CD4-positive, alpha-beta memory T cell (primary cell): ENCODE measurements at places on chromosomes 7 and 10. TPM values are rescaled to one million over a fixed set of nuclear protein-coding genes. Genes with fewer than 3 reads are reported as not detected.

DNA sequence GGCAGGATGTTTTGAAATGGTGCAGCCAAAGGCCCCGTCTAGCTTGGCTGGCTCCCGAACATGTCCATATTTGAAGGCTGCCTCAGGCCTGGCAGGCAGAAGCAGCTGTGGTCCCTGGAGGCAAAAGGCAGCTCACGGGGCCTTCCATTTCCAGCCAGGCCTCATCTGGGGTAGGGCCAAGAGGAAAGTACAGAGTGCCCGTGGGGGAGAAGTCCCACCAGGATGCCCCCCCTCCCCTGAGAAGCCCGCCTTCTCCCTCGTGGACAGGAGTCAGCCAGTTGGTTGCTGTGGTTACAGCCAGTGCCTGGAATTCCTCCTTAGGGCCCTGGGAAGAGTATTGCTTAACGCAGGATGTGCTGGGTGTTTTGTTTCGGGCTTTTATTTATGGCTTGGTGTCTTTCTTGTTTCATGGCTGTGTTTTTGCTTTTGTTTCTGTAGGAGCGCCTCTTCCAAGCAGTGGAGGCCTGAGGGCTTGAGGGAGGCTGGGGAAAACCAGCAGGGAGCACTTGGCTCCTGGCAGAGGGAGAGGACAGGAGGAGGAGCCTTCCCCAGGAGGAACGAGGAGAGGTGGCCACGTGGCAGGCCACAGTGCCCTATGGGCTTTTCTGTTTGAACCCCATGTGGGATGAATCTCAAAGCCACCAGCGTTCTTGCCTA, 45.4 kb downstream of the CHST3 start:
- H3K4me1 ChIP-seq: no peaks in the 10 kb centered on the region
- no peak for DNase-seq
- no peak overlapping the region for H3K27ac ChIP-seq
- no peaks in the 10 kb centered on the region for H3K27me3 ChIP-seq
- H3K4me3 ChIP-seq: no peak overlapping the region

- DNase-seq: peak; percentile 57
- H3K4me1 ChIP-seq: peaks cover 55% of the 10 kb centered on the region
- H3K36me3 ChIP-seq: no peaks in the 10 kb centered on the region
- peak overlapping the region; percentile 12 for H3K27ac ChIP-seq
- no peak overlapping the region for H3K4me3 ChIP-seq
- H3K27me3 ChIP-seq: no peaks in the 10 kb centered on the region
Observed at GRCh38 chr10:3950676-3951275, 165.8 kb upstream of the KLF6 start.

DNA sequence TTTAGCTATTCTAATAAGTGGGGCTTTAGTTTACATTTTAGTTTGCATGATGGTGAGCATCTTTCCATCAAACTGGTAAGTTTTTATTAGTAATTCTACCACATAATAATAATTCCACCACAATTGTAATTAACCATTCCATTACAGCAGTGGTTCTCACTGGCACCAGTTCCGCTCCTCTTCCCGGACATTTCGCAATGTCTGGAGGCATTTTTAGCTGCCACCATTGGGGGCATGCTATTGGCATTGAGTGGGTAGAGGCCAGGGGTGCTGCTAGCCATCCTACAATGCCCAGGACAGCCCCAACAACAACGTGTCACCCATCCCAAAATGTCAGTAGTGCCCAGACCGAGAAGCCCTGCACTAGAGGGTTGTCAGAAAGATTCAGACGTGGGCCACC, 31.4 kb downstream of the ADRB1 start:
- peaks cover 11% of the 10 kb centered on the region for H3K4me1 ChIP-seq
- no peak for DNase-seq
- no peak overlapping the region for H3K4me3 ChIP-seq
- no peak overlapping the region for H3K27ac ChIP-seq
- no peaks in the 10 kb centered on the region for H3K27me3 ChIP-seq

- H3K27ac ChIP-seq: no peak overlapping the region
- no peaks in the 10 kb centered on the region for H3K36me3 ChIP-seq
- no peak for DNase-seq
- H3K4me1 ChIP-seq: no peaks in the 10 kb centered on the region
- no peak overlapping the region for H3K4me3 ChIP-seq
Observed at GRCh38 chr10:92411406-92411805, 120.4 kb downstream of the MARCHF5 start.

DNA sequence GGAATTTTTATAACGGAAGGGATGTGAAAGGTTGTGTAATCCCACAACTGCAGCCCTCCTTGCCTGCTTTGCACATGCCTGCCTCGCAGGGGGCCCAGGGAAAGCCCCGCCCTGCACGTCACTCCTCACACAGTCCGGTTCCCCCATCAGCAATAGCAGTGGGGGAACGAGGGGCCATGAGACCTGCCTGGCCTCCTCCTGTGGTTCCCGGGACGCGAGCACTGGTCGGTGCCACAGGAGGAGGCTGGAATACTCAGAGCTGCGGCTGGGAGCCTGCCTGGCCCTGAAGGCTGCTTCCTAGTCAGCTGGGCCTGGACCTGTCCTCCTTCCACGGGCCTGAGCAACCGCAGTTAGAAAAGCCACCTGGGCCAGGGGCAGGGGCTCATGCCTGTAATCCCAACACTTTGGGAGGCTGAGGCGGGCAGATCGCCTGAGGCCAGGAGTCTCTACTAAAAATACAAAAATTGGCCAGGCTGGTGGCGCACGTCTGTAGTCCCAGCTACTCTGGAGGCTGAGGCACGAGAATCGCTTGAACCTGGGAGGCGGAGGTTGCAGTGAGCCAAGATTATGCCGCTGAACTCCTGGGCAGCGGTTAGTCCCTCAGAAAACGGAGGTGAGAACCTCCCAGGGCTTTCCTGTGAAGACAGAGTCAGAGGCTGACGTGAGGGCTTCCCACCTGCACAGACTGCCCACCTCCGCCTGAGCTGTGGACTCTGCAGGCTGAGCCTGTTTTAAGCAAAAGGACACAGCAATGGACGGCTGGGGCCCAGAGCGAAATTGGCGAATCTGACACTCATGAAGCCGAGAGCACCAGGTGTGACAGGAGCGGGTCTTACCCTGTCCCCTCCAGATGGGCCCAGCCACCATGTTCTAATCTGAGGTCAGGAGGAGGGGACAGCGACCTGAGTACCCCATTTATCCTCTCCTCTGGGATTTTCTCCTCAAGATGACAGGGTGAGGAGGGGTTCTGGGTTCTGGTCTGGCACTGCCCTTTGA, 52.9 kb downstream of the VIPR2 start:
- no peak for DNase-seq
- no peaks in the 10 kb centered on the region for H3K36me3 ChIP-seq
- H3K4me3 ChIP-seq: no peak overlapping the region
- no peaks in the 10 kb centered on the region for H3K27me3 ChIP-seq

DNA sequence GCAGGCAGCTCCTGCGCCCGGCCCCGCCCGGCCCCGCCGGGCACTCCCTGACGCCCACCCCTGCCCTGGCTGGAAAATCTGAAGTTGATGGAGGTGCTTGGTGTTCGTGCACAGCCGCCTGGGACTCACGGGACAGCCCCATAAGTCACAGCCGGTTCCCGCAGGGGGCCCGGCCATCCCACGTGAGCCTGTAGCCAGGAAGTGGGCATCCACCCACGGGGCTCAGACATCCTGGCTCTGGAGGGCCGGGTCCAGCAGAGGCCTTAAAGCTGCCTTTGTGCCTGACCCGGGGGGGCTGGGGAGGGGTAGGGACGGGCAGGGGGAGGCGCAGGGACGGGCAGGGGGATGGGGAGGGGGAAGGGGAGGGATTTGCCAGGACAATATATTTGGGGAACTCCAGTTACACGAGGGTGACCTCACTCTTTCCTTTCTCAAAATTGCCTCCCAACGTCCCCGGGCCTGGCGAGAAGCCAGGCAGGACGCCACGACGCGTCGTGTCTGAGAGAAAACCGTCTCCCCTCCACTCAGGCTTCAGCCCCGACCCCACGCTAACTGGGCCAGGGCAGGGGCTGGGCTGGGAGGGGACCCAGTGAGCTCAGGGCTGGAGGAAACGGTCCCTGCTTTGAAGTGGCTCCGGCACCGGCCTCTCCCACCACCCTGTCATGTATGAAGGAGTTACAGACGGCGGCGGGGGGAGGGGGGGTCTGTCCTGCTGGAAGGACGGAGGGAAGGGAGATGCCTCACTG, 82.1 kb upstream of the PDGFA start:
- H3K36me3 ChIP-seq: no peaks in the 10 kb centered on the region
- H3K27ac ChIP-seq: peak overlapping the region; percentile 98
- peaks cover 55% of the 10 kb centered on the region for H3K4me1 ChIP-seq
- H3K4me3 ChIP-seq: peak overlapping the region; percentile 42
- DNase-seq: peak; percentile 80
- no peaks in the 10 kb centered on the region for H3K27me3 ChIP-seq

GRCh38 chr10:107443813-107444212, 279.3 kb upstream of the SORCS1 start:
- H3K27ac ChIP-seq: no peak overlapping the region
- DNase-seq: no peak
- H3K4me1 ChIP-seq: no peaks in the 10 kb centered on the region
- H3K36me3 ChIP-seq: no peaks in the 10 kb centered on the region
- H3K4me3 ChIP-seq: no peak overlapping the region
- H3K27me3 ChIP-seq: no peaks in the 10 kb centered on the region

GRCh38 chr10:79372871-79373270, 25.6 kb downstream of the PPIF start:
- H3K27me3 ChIP-seq: no peaks in the 10 kb centered on the region
- no peak for DNase-seq
- H3K4me3 ChIP-seq: no peak overlapping the region
- no peaks in the 10 kb centered on the region for H3K4me1 ChIP-seq

Gene UPK3B
- polyA plus RNA-seq: not detected

GRCh38 chr7:154767821-154768415, 235.0 kb downstream of the PAXIP1 start:
- H3K36me3 ChIP-seq: no peaks in the 10 kb centered on the region
- H3K4me1 ChIP-seq: no peaks in the 10 kb centered on the region
- no peak for DNase-seq
- H3K27ac ChIP-seq: no peak overlapping the region
- H3K27me3 ChIP-seq: no peaks in the 10 kb centered on the region

Gene SKIDA1
- polyA plus RNA-seq: 0.13 TPM

Gene VPS37D
- polyA plus RNA-seq: not detected

DNA sequence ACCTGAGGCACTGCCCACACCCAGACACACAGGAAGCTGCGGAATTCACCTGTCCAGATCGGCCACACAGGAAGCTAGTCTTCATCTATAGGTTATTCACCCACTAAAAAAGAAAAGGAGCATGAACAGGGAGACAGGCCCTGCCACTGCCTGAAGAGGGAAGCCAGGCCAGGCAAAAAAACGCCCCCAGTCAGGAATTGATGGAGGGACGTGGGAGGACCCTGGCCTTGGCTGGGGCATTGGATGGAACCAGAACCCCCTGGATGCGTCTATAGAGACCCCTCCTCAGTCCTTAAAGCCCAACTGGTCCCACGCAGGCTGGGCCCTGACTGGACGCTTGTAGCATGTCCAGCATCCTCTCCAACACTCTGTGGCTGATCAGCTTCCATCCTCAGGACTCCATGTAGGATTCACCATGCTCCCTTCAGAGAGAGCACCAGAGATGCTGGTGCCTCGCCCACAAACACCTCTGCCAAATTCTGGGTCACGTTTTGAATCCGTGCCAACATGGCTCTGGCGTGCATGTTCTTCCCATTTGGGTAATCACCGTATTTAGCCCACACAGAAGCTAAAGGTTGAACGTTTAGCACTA, 259.3 kb upstream of the TCERG1L start:
- no peaks in the 10 kb centered on the region for H3K4me1 ChIP-seq
- H3K36me3 ChIP-seq: no peaks in the 10 kb centered on the region
- H3K27me3 ChIP-seq: no peaks in the 10 kb centered on the region
- no peak overlapping the region for H3K4me3 ChIP-seq
- no peak for DNase-seq
- no peak overlapping the region for H3K27ac ChIP-seq

- DNase-seq: no peak
- no peak overlapping the region for H3K27ac ChIP-seq
- no peaks in the 10 kb centered on the region for H3K27me3 ChIP-seq
- peaks cover 26% of the 10 kb centered on the region for H3K4me1 ChIP-seq
Observed at GRCh38 chr7:157409753-157410727, 73.2 kb downstream of the DNAJB6 start.

Gene ZSWIM8
- polyA plus RNA-seq: 24.6 TPM

DNA sequence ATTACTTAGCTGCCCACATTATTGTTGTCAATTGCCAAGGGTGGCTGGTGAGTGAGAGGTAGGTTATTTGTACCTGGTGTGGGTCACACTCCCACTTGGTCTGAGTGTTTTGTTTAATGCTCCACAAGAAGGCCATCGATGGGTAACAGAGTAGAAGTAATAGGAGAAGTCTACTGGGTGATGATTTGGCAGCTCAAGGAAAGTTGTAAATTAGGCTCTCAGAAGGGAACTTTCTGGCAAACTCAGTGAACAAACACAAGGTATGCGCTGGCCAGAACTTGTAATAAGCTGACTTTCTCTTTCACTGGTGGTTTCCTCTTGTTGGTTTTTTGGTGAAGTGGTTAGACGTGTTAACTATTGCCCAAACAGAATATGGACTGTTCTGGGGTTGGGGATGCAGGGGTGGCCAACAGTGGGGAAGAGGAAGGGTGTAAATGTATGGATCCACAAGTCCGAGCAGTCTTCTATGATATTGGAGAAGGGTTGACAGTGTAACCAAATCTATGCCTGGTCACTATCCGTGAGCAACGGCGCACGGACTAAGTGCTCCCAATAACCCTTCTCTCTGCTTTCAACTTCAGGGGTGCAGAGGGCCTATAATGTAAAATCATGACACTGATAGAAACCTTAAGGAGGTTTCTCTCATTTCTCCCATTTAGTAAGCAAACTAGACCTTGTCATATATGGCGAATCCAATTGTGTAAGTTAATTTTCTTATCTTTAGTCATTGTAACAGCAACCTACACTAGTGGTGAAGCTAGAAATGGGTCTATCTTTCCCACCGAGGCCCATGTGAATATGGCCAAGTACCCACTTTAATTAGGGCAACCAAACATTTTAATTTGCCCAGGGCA, 212.8 kb downstream of the PTEN start:
- H3K27me3 ChIP-seq: no peaks in the 10 kb centered on the region
- no peak overlapping the region for H3K27ac ChIP-seq
- no peaks in the 10 kb centered on the region for H3K4me1 ChIP-seq
- H3K4me3 ChIP-seq: no peak overlapping the region

GRCh38 chr7:157473051-157473569, 136.3 kb downstream of the DNAJB6 start:
- H3K27me3 ChIP-seq: no peaks in the 10 kb centered on the region
- no peak overlapping the region for H3K4me3 ChIP-seq
- no peaks in the 10 kb centered on the region for H3K36me3 ChIP-seq
- peaks cover 46% of the 10 kb centered on the region for H3K4me1 ChIP-seq
- no peak overlapping the region for H3K27ac ChIP-seq

GRCh38 chr10:120205368-120206018, 251.5 kb upstream of the PLPP4 start:
- H3K36me3 ChIP-seq: no peaks in the 10 kb centered on the region
- H3K4me3 ChIP-seq: no peak overlapping the region
- DNase-seq: no peak
- no peaks in the 10 kb centered on the region for H3K4me1 ChIP-seq

Gene MEIG1
- 0.62 TPM for polyA plus RNA-seq

DNA sequence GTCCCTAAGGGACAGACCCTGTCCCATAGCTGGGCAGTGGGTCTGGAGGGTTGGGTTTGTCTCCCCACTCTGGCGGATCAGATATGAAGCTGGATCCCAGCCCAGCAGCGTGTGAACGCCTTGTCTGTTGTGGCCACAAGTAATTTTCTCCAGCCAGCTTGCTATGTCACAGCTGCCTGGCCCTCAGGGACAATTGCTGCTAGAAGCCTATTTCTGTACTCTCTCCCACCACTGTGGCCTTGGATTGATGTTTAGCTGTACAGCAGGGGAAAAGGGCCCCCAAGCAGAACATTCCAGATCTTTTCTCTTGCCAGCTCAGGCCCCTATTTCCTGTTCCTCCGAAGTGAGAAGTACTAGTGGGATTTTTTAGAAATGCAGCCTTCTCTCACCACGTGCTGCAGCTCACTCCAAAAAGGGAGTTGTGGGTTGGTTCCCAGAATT, 53.5 kb upstream of the WAC start:
- no peaks in the 10 kb centered on the region for H3K4me1 ChIP-seq
- DNase-seq: no peak
- no peak overlapping the region for H3K4me3 ChIP-seq
- H3K27me3 ChIP-seq: no peaks in the 10 kb centered on the region
- no peak overlapping the region for H3K27ac ChIP-seq
